AG04449 (cell line): ENCODE measurements at places on chromosomes 6 and 20.
A peak's percentile ranks its signal among the peaks of the same experiment; 100 is the strongest.

DNA sequence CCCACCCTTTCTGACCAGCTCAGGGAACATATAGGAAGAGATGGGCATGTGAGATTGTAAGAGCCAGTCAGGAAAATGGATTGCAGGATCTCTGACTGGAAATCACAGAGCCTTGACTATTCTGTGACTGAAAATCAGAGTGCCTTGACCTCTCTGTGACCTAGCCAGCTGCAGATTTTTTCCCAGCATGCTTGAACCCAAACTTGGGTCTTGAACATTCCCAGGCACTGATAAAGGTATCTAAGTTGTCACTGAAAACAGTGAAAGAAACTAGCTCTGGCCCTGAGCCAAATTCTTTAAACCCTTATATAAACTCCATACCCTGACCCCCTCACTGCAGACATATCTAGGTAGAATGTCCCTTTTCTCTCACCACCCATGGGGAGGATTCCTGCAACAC lies 2.3 kb upstream of the ZNF165 start:
- no peak for DNase-seq

DNA sequence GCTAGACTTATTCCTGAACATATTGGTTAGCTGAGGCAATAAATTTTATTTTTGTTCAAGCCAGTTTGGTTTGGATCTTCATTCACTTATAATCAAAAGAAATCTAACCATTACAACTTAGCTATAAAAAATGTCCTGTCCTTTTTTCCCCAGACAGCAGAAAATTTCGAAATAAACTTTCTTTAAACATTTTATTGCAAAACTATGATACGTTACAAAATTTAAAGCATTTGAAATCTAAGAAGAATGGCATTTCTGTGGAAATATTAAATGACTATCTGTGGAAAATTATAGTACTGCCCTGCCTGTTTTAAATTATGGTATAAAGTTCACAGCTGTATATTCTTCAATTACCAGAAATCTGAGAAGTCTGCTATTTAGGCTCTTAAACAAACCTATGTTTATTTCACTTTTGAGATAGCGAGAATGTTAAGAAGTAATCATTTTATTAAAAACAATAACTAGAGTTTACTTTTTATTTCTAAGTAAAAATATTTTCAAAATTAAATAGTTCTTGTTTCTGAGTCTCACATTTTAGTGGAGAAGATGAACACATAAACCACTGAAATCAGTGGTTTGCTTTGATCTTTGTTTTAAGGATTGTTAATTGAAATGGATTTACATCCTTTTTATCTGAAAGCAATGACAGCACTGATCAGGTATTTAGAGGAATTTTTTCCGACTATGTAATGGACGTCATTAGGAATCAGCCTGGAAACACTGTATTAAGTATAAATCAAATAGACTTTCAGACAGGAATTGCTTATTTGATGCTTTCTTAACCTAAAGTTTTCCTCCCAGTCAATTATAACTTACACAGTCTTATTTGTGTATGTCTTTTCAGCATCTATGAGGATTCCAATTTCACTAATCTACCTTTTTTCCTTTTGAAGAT lies 553.7 kb downstream of the COL12A1 start:
- no peak for DNase-seq

GRCh38 chr6:21800948-21801438 lies 207.4 kb downstream of the SOX4 start:
- DNase-seq: peak; percentile 34

DNA sequence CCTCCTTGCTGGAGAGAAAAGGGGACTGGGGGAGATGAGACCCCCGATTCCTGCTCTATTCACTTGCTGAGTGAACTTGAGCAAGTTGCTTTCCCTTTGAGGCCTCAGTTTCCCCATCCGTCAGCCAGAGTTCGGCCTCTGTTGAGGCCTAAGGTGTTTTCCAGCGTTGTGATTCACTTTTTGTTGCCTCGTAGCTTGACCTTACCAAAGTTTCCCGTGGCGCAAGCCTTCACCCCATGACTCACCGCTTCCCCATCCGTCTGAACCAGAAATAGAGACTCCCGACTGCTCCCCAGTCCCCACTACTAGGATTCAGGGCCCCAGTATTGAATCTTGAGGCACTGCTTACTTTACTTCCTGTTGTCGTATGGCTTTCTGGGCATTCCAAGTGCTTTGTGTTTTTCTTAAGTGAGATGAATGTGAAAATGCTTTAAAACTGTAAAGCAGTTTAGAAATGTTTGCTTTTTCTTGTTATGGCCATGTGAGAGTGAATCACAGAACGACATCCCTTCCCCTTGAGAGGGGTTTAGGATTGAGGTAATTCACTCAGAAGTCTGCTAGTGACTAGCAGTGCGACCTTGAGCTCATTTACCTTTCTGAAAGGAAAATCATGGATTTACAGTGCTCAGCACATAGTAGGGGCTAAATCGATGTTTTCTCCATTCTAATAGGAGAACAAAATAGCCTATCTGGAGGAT lies 1.2 kb downstream of the CHMP4B start:
- peak; percentile 61 for DNase-seq

DNA sequence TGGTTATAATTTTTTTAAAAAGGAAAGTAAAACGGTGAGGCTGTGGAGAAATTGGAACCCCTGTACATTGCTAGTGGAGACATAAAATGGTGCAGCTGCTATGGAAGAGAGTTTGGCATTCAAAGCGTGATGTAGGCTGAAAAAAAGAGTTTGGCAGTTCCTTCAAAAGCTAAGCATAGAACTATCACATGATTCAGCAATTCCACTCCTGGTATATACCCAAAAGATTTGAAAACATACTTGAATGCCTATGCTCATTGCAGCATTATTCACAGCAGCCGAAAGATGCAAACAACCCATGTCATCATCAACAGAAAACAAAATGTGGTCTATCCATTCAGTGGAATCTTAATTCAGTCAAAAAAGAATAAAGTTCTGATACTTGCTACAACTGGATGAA lies 4.5 kb upstream of the SGK2 start:
- no peak for DNase-seq

DNA sequence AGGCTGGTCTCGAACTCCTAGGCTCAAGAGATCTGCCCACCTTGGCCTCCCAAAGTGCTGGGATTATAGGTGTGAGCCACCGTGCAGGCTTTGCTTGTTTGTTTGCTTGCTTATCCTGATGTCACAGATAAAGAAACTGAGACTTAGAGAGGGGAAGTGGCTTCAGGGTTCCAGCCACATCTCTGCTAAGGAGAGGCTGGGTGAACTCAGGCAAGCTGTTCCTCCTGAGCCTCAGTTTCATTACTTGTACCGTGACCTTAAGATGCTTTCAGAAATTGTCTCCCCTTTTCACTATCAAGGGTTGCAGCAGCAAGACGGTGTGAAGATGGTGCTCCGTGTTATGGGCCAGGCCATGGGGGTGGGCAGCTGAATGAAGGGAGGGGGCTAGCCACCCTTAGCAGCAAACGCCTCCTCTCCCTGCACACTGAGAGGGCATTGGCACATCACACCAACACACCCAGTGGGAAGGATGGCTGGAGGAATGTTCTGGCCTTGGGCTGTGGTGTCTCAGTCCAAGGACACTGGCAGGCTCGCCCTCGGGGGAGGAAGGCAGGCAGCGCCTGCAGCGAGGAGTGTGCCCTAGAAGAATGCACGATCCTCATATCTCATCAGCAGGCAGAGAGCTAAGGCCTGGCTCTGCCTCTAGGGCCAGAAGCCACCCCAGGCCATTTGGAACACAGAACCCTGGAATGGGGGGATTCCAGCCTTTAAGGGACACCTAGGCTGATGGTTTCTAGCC lies 48.2 kb upstream of the TLDC2 start:
- no peak for DNase-seq

DNA sequence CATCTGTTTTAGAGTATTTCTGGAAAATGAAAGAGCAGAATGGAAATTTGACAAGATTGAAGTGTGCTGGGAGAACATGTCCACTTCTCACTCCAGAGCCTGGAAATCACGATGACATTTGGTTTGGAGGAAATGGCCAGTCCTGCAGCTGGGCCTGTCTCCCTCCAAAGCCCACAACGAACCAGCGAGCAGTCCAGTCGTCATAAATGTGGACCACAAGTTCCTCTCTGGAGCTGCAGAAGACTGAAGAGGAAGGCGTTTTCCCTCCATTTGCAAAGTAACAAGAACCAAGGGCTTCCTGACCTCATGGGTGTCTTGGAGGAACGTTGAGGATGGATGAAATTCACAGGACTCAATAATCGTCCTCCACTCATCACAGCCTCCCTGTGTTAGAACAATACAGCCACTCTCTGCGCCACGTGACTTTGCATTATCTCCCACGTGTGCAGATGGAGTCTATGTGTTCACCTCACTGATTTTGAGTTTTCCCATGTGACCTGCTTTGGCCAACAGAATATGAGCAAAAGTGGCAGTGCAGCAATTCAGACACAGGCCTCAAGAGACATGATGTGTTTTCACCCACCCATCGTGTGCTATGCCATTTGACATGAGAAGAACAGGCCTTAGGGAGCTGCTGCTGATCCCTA lies 9.1 kb upstream of the SPATS1 start:
- DNase-seq: no peak

- no peak for DNase-seq
Observed at GRCh38 chr6:6661684-6662083, 73.2 kb downstream of the LY86 start.

DNA sequence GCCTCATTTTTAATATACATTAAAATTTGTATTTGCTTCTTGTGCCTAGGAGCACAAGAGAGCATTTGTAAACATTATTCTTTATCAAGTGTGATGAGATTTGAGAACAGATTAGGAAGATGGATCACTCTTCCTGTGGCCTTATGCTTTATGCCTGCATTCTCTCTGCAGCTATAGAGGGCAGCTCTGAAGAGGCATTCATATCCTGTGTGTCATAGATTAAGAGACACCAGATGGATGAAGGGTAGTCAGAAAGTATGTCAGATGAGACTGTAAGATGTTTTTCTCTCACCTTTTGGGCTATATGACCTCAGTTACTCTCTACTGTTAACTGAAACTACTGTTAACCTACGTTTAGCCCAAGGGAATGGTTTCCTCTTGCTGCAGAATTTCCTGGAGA lies 61.4 kb downstream of the DNAH8 start:
- peak; percentile 16 for DNase-seq

GRCh38 chr6:32662836-32663235 lies 3.6 kb downstream of the HLA-DQB1 start:
- no peak for DNase-seq

DNA sequence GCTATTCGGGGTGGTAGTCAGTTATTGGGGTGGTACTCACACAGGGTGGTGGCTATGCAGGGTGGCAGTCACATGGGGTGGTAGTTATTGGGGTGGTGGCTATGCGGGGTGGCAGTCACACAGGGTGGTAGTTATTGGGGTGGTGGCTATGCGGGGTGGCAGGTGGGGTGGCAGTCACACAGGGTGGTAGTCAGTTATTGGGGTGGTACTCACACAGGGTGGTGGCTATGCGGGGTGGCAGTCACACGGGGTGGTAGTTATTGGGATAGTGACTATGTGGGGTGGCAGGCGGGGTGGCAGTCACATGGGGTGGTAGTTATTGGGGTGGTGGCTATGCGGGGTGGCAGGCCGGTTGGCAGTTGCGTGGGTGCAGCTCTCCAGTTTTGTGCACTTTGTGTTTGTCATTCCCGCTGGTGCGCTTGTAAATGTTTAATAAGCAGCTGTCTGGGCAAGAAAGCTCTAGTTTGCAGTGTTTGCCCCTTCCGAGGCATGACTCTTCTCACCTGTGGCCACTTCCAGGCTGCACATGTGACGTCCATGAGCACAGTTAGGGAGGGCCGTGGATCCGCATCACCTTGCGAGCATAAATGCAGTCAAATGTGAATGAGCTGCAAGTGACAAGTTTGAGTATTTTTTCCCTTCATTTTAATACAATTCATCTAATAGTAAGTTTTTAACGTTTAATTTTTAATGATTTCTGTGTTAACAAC lies 219.0 kb upstream of the CST7 start:
- no peak for DNase-seq

GRCh38 chr6:126143761-126144251 lies 157.5 kb downstream of the TRMT11 start:
- DNase-seq: no peak

- no peak for DNase-seq
Observed at GRCh38 chr20:37222086-37222485, 39.5 kb downstream of the GHRH start.

DNA sequence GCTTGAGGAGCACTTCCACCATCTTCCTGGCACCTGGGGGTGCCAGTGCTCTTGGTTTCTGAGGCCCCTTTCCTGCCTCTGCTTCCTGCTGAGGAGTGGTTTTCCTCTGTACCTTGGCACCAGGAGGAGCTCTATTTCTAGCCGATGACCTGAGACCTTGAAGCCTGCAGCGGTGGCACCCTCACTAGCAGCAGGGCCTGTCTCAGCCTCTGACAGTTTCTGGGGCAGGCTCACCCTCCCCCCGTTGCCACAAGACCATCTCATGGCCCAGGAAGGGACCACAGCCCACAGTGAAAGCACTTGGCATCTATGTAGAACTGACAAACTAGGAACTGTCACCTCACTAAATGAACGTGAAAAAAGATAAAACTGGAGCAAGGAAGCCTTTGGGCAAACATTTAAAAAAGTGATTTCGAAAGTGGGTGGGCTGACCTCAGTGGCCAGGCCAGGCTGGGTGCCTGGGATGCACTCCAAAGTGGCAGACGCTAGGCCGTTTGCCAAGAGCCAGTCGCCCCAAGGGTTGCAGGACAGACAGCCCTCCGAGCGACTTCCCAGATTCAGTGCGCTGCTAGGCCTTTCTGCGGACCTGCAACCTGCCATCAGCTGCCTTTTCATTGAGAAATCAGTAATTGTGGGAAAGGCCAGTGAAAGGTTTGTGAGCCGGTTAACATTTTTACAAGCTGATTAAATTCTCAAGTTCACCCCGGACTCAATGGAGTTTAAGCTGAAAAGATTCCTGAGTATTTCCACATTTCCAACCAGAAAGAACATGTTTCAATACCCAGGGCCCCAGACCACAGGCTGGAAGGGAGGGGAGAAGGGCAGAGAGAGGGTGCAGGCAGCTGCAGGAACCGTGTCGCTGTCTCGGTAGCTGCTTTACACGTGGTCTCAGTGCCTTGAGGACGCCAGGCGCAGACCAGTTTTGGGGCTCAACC lies 303.7 kb downstream of the ESR1 start:
- no peak for DNase-seq

DNA sequence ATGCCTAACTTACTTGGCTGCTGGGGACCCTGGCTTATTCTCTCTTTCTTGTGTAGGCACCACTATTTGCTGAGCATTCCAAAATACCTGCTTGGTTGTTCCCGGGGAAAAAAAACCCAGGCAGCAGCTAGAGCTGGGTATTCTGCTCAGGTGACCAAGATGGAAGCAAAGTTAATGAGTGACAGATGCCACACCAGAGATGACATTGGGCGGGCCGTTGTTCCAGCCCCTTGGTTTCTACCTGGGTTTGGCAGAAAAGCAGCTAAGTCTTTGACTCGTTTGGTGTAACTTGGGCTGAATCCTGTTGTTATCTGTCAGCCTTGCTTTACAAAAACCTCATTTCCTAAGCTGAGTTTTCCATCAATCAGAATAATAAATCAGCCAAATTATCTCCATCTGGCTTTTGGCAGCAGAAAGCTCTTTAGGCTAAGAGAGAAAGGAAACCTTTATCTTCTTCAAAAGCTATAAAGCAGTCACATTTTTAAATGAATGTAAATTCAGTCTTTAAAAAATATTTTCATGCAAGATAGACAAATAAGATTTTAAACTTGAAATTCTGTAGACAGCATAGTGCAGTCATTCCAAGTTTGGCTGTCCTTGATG lies 202.0 kb upstream of the GMDS start:
- DNase-seq: no peak

- no peak for DNase-seq
Observed at GRCh38 chr20:50538276-50538675, 28.1 kb downstream of the PTPN1 start.
